NCI-H2171 treated with DMSO at 0.1 percent for 48 hours (cell line): ENCODE measurements at places on chromosomes 12 and 14.

DNA sequence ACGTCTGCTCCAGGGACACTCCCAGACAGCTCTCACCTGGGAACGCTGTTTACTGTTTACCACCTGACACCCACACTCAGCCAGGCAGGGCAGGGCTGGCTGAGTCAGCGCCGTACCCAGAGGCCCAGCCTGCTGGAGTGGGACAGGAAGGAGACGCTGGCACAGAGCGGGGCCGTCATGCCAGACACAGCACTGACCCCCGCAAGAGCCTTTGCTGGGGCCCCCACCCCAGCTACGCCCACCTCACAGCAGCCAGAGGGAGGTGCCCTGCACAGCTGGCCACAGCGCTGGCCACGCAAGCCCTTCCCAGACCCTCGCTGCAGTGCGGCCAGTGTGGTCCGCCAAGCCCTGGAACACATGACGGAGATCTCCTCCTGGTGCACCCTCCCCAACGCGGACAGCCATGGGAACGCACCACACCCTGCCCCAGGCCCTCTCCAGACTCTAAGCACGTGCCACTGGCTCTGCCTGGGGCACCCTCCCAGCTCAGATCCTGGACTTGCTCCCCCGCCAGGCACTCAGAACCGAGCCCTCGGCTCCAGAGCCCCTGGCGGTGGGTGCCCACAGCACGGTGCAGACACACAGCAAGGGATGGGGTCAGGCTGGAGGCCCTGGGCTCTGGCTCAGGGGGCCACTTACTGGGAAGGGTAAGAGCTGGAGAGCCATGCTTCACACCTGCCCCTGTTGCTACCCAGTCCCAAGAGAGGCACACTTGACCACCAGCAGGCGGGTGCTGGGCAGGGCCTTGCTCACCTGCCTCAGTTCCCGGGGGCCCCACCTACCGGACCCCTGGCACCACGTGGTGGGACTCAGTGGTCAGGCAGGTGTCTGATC lies 5.7 kb downstream of the AHNAK2 start:
- DNase-seq: peak; percentile 73

DNA sequence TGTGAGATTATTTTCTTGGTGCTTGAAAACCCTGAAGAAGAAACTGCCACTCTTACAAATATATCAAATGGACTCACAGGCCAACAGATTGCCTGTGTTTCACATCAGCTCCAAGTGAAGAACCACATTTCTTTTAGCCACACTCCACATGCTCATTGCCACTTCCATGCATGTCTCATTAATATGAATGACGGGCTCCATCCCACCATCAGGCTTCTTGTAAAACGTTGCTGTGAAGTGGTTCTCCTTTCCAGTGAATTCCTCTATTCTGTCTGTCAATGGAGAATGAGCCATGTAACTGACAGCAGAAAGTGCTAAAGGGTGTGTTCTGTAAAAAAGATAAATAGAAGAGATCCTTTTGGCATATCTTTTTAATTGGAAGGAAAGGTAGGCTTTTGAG lies 188.2 kb upstream of the RMST start:
- no peak for DNase-seq

- DNase-seq: no peak
Measured at GRCh38 chr14:73258845-73259611, 21.7 kb downstream of the PAPLN start.

GRCh38 chr12:120583478-120584030 lies 2.4 kb upstream of the POP5 start:
- peak; percentile 85 for DNase-seq

- no peak for DNase-seq
Measured at GRCh38 chr14:54200726-54201125, 196.1 kb upstream of the CDKN3 start.

DNA sequence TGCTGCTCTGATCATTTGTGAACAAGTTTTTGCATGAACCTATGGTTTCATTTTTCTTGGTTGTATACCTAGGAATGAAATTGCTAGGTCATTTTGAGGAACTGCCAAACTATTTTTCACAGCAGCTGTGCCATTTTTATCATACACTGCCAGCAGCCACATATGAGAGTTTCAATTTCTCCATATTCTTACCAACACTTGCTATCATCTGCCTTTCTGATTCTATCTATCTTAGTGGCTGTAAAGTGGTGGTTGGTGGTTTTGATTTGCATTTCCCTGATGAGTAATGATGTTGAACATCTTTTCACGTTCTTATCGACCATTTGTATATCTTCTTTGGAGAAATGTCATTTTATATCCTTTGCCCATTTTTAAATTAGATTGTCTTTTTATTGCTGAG lies 146.1 kb downstream of the C12orf75 start:
- no peak for DNase-seq

DNA sequence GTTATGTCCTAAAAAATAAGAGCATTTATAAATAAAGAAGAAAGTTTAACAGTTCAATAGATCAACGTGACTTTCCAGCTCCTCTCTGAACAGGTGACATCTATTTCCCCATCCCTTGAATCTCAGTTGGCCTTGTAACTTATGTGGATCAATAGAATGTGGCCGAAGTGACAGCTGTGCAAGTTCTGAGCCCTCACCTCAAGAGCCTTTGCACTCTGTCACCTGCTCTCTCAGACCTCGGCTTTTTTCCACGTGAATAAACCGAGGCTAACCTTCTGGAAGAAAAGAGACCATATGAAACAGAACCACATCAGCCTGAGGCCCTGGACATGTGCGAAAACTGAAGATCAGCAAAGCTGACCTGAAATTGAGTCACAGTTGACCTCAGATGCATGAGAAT lies 253.0 kb downstream of the DAD1 start:
- DNase-seq: no peak

- DNase-seq: no peak
Measured at GRCh38 chr12:129847063-129847462, 56.8 kb downstream of the TMEM132D start.

GRCh38 chr12:108551535-108551934 lies 9.4 kb downstream of the SART3 start:
- no peak for DNase-seq

GRCh38 chr12:115010324-115010995 lies 326.5 kb upstream of the TBX3 start:
- no peak for DNase-seq

- no peak for DNase-seq
Measured at GRCh38 chr14:34212172-34212929, 249.7 kb downstream of the SPTSSA start.

GRCh38 chr12:123270214-123271000 lies 1.2 kb downstream of the CDK2AP1 start:
- no peak for DNase-seq

DNA sequence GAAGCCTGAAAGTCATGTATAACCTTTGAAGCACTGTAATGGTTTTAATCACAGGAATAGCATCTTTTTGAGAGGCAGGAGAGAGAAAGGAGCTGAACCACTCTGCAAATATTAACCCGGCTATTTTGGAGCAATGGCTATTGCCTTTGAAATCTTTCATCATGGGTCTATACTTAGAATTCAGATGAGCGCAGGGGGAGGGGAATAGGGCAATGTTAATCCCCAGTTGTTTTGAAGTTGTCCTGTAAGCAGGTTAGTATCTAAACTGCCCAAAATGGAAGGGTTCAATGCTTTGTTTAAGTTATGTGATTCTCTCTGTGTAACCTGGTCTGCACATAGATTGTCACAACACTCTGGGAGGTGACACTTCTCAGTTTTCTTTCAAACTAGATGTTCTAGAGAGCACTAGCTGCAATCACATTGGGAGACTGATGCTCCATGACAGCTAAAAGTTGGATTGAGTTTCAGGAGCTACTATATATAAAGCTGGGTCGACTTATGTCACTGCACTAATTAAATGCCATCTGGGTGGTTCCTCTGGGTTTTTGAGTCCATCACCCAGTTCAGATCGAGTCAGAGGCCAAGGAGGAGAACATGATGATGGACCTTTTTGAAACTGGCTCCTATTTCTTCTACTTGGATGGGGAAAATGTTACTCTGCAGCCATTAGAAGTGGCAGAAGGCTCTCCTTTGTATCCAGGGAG lies at the start of gene MYF6:
Gene MYF6, plus strand, starts transcription at position 509 of the 704 bp plus-strand sequence. Its CDS starts 86 bp downstream, at position 595.
- DNase-seq: no peak

- DNase-seq: peak; percentile 43
Measured at GRCh38 chr12:102959391-102959790, 1.9 kb downstream of the ASCL1 start.

GRCh38 chr14:94180655-94181271 lies 6.6 kb downstream of the PPP4R4 start:
- peak; percentile 86 for DNase-seq

DNA sequence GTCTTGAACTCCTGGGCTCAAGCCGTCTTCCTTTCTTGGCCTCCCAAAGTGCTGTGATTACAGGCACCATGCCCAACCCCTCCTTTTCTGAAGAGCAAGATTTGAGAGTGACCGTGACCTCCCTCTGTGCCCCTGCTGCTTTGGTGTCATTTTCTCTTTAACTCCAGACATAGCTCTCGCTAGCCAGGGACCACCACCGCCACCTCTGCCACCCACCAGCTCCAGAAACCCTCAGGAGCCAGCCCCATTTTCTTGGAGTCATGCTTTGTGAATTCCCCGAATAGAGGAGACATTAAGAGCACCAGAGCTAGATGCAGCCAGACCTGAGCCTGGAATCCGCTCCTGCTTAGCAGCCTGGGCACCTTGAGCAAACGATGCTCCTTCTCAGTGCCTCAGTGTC lies 18.2 kb downstream of the SDSL start:
- DNase-seq: no peak

DNA sequence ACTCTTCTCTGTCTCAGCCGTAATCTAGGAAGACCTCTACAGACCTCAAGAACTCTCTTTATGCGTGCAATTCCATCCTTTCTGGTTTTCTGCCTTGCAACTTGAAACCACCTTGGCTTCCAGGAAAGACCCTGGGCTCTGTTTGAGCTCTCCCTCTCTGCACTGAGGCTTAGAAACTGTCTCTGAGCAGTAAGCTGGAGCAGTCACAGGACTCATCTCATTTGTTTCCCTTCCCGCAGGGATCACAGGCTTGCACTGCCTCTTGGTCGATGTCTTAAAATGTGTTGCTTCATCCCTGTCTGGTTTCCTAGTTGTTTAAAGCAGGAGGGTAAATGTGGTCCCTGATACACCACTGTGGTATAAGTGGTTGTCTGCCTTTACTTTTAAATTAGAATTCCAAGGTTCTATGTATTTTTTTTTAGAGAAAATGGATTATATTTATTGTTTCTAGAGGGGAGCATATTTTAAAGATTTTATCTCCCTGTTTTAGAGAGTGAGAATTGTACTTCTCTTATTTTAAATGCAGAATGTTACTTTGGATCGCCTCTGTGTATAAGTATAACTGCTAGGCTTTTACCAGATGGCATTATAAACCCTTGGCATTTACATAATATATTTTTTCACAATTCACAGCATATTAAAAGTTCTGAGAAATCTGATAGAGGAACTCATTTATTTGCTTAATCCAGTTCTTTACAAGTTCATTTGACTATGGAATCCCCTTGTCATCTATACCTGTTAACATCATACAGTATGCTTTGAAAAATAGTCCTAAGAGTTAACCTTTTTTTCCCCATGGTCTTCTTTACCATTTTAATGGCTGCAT lies 26.4 kb downstream of the EID3 start:
- no peak for DNase-seq

DNA sequence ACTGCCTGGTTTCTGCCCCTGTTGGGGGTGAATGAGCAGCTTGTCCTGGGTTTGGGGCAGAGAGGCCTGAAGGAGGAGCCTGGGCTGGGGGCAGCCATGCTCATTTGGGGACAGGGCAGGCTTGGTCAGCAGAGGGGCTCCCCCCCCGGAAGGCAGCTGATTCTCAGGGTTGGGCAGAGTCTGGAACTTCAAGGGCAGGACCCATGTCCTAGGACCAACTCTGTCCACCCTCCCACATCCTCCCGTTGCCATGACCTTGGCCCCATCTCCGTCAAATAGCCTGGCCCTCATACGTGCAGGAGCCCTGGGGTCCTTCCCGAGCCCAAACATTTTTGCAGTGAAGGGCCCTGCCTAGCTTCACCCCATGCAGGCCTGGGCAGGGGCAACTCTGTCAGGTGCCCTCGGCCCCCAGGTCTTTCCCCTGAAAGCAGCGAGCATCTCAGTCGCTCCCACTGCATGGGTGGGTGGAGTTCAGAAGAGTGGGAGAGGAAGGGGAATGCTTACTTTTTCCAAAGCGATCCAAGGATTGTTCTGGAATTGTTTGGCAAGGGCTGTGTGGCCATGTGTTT lies 32.6 kb downstream of the TNFAIP2 start:
- no peak for DNase-seq

DNA sequence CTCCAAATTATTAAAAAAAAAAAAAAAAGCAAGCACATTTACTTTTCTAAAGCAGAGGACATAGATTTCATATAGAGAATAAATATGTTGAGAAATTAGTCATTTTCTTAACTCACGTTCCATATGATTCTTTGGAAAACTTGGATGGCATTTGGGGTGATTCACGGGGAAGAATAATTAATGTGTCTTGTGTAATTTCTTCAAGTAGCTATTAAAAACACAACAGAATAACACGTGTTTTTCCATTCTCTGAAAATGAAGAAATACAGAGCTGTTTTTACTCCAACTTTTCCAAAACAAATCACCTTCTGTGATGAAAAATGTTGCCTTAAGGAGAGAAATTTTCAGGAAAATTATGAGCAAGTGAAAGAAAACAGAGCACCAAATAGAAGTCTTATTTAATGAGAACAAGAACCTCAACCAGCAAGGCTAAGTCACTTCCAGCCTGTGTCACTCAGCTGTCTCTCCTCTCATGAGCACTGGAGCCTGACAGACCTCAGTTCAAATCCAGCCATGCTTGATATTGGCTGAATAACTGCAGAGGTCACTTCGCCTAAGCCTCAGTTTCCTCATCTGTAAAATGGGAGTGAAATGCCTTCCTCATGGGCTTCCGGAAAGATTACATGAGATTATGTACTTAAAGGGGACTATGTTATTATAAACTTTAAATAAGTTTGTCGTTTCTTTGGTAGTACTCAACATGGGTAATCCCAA lies 42.8 kb upstream of the NUAK1 start:
- no peak for DNase-seq

GRCh38 chr12:59499774-59500173 lies 96.1 kb upstream of the SLC16A7 start:
- no peak for DNase-seq

- DNase-seq: no peak
Measured at GRCh38 chr14:25607192-25607591, 557.2 kb upstream of the STXBP6 start.

GRCh38 chr12:83619973-83620372 lies 933.3 kb downstream of the TMTC2 start:
- no peak for DNase-seq

- DNase-seq: no peak
Measured at GRCh38 chr14:91354979-91355685, 62.5 kb downstream of the CCDC88C start.

DNA sequence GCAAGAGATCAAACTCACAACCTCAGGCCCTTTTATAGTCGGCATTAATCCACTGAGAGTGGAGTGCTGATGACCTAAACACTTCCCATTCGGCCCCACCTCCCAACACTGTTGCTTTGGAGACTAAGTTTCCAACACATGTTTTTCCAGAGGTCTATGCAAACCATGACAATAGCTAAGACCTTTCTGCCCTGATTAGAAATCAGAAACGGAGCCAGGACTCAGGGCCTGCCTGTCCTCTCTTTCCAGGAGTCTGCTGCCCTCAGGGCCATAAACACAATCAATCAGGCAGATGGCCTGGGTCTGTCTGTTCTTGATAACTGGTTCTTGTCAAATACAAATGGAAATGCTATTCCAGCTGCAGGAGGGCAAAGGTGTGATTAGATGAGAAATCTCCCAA lies 97.2 kb upstream of the PSMC1 start:
- DNase-seq: no peak
